ENCODE measurements at places on chromosomes 7 and 10. TPM values are rescaled to one million over a fixed set of nuclear protein-coding genes. Genes with fewer than 3 reads are reported as not detected.

TNS3 gene
- total RNA-seq, result 44.8 TPM

GRCh38 chr10:110225441-110225755 is 18.0 kb downstream of the MXI1 start:
- no peak for DNase-seq

- no peak for DNase-seq
These were observed 153.8 kb downstream of the PRKCQ start for GRCh38 chr10:6426317-6426716.

GRCh38 chr7:148773334-148773733 is 74.6 kb downstream of the CUL1 start:
- DNase-seq, result no peak

DNA sequence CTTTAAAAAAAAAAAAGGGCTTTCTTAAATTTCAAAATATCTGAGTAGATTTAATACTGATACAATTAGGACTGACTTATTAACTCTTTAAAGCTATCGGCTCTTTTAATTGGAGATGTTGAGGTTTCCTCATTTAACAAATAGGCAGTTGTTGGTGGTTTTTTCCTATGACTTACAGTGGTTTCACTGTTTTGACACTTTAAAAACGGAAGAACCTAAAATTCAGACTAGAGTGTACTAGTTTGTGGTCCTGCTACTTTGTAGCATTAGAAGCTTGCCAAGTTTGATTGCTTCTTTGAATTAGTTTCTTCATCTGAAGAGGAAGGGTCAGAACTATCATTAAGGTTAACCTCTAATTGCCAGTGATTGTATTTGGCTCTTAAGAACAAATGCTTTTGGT is 27.7 kb downstream of the CUL1 start:
- no peak for DNase-seq

GRCh38 chr7:98022531-98022930 is 32.5 kb upstream of the OCM2 start:
- DNase-seq, result no peak

DNA sequence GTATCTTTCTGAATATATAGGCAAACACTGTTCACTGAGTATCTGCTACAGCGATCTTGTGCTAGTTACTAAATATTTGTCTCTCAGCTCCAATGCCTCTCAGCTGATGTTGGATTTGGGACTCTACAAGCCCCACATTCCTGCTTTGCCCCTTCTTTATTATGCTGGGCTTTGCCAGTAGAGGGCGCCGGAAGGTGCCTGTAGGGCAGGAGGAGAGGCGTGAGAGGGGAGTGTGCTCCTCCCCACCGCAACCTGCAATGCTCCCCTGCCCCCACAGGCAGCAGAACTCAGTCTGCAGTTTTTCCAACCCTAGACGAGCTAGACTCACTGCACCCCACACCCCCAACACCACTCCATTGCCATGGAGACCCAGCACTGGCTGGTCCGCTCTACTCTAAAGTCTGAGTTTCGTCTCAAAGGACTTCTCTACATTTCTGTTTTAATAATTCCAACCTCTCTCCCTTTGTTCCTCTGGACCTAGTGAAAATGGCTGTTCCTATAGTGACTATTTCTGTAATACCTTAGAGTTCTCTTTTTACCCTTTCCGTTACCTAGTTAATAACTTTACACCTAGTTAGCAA is 337.6 kb downstream of the CCSER2 start:
- DNase-seq, result no peak

GRCh38 chr10:88544140-88544870 is 38.8 kb downstream of the RNLS start:
- no peak for DNase-seq
